ENCODE measurements at places on chromosomes 4 and X.

DNA sequence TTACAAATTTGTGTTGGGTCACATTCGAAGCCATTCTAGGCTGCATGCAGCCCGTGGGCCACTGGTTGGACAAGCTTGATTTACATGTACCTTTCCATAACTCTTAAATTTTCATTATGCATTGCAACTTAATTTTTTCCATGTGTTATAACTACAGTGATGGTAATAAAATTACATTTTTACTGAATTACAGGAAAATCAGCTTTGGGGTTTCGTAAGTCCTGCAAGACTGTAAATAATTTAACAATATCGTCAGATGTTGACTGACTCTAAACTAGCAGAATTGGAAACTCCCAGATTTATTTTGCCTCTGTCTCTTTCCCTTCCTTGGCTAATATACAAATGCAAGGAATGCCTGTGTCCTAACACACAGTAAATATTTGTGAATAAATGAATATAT lies 88.0 kb upstream of the RAPGEF2 start:
- H3K4me1 ChIP-seq: peaks cover 18% of the 10 kb centered on the region
- no peak overlapping the region for H3K4me3 ChIP-seq
- no peak for DNase-seq
- H3K27ac ChIP-seq: no peak overlapping the region

- no peak overlapping the region for H3K27ac ChIP-seq
- DNase-seq: no peak
- no peaks in the 10 kb centered on the region for H3K4me1 ChIP-seq
- H3K4me3 ChIP-seq: no peak overlapping the region
- H3K36me3 ChIP-seq: no peaks in the 10 kb centered on the region
Measured at GRCh38 chr4:82247171-82247570, 126.6 kb downstream of the HNRNPD start.

DNA sequence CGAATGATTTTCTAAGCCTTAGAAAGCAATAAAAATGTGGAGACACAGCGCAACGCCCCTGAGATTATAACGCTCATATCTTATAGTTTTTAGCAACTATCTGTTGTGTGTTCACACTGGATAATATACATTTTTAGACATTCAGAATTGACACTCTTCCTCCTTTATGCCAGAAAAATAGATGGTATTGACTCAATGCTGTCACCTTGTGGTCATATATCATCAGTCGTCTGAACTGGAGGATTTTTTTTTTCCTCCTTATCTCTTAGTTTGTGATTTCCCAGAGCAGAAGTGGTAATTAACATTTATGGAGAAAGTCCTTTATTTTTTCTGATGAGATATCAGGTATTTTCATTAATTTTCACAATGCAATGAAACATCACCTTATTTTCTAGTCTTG lies 759.6 kb downstream of the RAB28 start:
- peaks cover 11% of the 10 kb centered on the region for H3K27me3 ChIP-seq
- DNase-seq: no peak
- peaks cover 6% of the 10 kb centered on the region for H3K4me1 ChIP-seq
- no peak overlapping the region for H3K4me3 ChIP-seq
- no peaks in the 10 kb centered on the region for H3K36me3 ChIP-seq

DNA sequence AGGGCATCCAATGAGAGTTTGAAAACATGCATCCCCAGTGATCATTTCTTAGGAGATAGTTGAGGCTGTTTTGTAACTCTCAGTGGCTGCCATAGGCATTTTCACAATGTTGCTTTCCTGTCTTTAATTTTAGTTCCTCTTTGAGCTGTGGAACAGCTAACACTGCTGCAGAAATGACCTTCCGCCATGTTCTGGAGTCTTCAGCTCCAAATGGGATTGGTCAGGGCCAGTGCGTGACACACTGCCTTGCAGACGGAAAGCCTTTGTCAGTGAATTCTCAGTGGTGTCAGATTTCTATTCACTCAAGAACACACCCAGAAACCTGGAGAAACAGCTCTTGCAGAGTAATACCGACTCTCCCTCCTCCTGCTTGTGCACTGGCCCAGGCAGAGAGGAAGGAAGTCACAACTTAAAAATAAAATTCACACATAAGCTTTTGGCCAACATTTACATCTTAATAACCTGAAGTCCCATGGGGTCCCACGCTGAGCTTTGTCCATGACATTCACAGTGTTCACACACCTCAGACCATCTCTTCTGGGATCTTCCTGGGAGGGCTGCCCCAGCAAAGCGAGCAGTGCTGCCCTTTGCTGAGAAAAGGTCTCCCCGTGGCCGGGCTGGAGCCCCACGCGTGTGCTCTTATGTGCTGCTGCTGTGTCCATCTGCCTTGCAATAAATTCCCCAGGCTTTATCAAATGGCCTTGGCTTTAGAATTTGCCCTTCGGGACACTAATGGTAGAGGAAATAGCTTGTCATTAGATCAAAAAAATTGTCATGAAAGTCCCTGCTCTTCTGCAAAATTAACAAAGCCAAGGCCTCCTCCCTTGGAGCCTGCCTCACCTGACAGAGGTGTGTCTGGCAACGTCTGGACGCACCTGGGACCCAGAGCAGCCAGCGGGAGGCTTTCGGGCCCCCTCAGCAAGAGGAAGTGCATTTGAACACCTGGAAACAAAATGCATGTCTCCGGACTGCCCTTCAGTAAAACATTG lies 126.8 kb downstream of the IRF2 start:
- peak; percentile 67 for DNase-seq
- H3K36me3 ChIP-seq: no peaks in the 10 kb centered on the region
- peaks cover 84% of the 10 kb centered on the region for H3K4me1 ChIP-seq
- H3K27me3 ChIP-seq: no peaks in the 10 kb centered on the region

DNA sequence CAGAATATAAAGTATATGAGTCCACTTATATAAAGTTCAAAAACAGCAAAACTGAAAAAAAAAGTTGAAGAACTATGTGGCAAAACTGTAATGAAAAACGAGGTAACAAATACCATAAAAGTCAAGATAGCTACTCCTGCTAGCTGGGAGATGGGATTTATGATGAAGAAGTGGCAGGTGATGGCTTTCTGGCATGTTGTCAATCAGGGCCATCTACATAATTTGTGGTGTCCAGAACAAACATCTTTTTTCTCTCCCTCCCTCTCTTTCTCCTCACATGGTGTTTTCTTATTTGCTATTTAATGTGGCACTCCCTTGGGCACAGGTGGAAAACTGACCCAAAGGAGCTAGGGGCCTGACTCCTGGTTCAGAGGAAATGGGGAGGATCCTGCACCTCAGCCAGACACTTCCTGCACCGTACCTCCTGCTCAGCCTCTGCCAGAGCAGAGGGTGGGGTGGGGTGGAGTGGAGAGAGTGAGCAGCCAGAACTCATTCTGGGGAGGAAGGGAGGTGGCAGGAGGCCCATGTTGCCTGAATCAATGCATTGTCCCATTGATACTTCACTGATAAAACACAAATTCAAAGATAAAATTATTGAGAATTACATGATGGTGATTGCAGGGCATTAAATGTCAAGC lies 5.3 kb upstream of the SAP30 start:
- no peak overlapping the region for H3K27ac ChIP-seq
- H3K36me3 ChIP-seq: no peaks in the 10 kb centered on the region
- no peak for DNase-seq
- H3K27me3 ChIP-seq: no peaks in the 10 kb centered on the region
- peaks cover 4% of the 10 kb centered on the region for H3K4me1 ChIP-seq

- no peaks in the 10 kb centered on the region for H3K4me1 ChIP-seq
- H3K4me3 ChIP-seq: no peak overlapping the region
- no peaks in the 10 kb centered on the region for H3K36me3 ChIP-seq
- no peak overlapping the region for H3K27ac ChIP-seq
Measured at GRCh38 chrX:56125946-56126345, 106.2 kb upstream of the KLF8 start.

DNA sequence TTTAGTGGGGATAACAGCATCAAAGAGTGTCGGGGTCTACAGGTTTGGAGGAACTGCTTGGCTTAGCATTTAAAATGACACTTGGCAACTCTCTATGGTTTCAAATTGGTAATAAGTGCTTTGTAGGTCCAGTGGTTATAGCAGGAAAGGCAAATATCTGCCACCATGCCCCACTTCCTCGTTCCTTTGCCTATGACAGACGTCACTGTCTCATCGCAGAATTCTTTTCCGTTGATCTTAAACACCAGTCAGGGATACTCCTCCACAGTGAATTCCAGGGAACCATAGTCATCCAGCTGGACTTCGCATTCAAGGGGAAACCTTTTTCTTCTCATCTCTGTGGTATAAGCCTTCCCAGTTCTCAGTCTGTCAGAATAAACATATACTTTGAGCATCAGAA lies 319.1 kb downstream of the GPAT3 start:
- peaks cover 7% of the 10 kb centered on the region for H3K27me3 ChIP-seq
- no peaks in the 10 kb centered on the region for H3K36me3 ChIP-seq
- H3K4me3 ChIP-seq: no peak overlapping the region
- H3K27ac ChIP-seq: no peak overlapping the region
- H3K4me1 ChIP-seq: no peaks in the 10 kb centered on the region

DNA sequence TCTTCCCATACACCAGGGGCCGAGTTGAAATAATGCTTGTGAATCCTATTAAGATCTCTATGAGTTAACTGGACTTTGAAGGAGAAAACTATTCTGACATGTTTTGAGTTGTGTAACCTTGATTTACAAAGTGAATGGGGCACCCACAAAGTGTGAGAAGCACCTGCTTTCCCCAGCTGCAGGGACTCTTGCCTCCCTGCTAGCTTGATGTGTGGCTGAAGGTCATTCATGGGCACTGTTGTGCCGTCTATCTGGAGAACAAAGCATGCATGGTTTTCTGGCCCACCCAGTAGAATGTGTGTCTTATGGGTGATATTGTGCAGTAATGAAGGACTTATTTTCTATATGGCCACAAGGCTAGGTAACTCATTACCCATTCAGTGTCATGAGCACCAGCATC lies 53.1 kb downstream of the TSPAN7 start:
- DNase-seq: no peak
- H3K27me3 ChIP-seq: no peaks in the 10 kb centered on the region
- H3K27ac ChIP-seq: no peak overlapping the region
- no peaks in the 10 kb centered on the region for H3K36me3 ChIP-seq

DNA sequence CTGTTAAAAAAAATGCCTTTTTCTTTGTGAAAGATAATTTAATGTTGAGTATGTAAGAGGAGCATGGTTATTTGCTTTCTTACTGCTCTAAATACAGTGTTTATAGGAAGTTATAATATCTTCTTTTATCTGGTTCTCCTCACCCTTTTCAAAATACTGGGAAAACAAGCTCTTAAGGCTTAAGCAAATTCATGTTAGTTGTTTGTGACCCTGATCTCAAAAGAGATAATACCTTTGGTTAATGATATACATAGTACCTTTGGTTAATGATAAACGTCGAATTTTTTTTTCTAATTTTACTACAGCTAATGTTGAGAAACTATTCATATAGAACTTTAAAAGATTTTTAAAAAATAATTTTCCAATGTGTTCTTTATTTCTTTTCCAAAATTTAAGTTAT lies 180.1 kb downstream of the RAPGEF2 start:
- H3K4me1 ChIP-seq: no peaks in the 10 kb centered on the region
- no peak overlapping the region for H3K4me3 ChIP-seq
- no peaks in the 10 kb centered on the region for H3K27me3 ChIP-seq
- no peak overlapping the region for H3K27ac ChIP-seq
- DNase-seq: no peak

DNA sequence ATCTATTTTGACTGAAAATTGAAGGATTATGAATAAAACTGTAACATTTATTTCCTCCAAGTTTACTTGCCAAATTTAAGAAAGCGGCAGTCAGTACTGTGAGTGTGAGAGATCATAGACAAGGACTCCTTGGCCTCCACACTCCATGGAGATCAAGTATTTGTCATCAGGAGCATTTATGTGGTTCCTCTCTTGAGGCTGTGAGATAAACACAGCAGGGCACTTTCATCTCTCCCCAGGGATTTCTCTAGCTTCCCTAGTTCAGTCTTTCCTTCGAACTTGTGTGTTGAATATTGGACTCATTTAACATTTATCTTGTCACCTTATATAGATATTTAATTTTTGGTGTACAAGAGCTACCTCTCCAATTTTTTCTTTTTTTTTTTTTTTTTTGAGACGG lies 40.8 kb downstream of the PDE5A start:
- H3K27me3 ChIP-seq: peaks cover 17% of the 10 kb centered on the region
- no peak overlapping the region for H3K4me3 ChIP-seq
- no peaks in the 10 kb centered on the region for H3K36me3 ChIP-seq
- H3K4me1 ChIP-seq: no peaks in the 10 kb centered on the region
- no peak overlapping the region for H3K27ac ChIP-seq
- DNase-seq: no peak
